NCI-H1092 treated with DMSO at 0.1 percent for 48 hours (cell line): ENCODE measurements at places on chromosomes 7 and 10.

GRCh38 chr10:52740913-52741675 is 31.5 kb downstream of the MBL2 start:
- peak; percentile 0 for DNase-seq

GRCh38 chr7:50303335-50304128 is 984 bp upstream of the IKZF1 start:
- no peak for DNase-seq

- peak; percentile 98 for DNase-seq
Observed at GRCh38 chr7:120742372-120742771, 115.6 kb downstream of the TSPAN12 start.

DNA sequence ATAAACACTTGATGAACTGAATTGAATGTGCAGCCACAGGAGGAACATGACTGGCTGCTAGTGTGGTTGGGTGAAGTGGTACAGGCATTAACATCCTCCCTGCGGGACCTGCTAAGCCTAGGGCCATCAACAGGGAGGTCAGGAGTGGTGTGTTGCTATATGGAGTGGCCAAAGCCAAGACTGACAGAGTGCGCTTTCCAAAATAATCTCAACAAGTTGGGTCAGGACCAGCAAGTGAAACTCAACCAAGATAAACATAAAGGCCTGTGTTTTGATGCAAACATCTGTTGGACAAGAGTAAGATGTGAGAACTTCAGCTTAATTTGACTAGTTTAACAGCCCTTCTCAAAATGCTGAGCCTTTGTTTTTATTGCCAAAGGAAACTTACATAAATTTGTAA is 97.7 kb downstream of the WDFY4 start:
- DNase-seq = no peak

GRCh38 chr10:69828144-69828870 is 26.6 kb downstream of the COL13A1 start:
- DNase-seq = no peak

GRCh38 chr7:154684666-154685563 is 318.0 kb downstream of the PAXIP1 start:
- peak; percentile 91 for DNase-seq
